Kidney epithelial cell (primary cell): ENCODE measurements at places on chromosomes 6 and 20. TPM values are rescaled to one million over a fixed set of nuclear protein-coding genes. Genes with fewer than 3 reads are reported as not detected.
A peak's percentile ranks its signal among the peaks of the same experiment; 100 is the strongest.

Gene ADAM33
- 0.13 and 0.41 TPM in 2 replicates for total RNA-seq

Gene WFDC5
- total RNA-seq, result 1.0 TPM in 1 of 2 replicates, not detected in the other

GRCh38 chr6:33692760-33693158 lies 18.7 kb downstream of the UQCC2 start:
- DNase-seq, result no peak

GRCh38 chr6:55260181-55260580 lies 67.1 kb upstream of the GFRAL start:
- DNase-seq, result no peak

GRCh38 chr6:4649728-4650127 lies 126.5 kb upstream of the CDYL start:
- no peak for DNase-seq

DNA sequence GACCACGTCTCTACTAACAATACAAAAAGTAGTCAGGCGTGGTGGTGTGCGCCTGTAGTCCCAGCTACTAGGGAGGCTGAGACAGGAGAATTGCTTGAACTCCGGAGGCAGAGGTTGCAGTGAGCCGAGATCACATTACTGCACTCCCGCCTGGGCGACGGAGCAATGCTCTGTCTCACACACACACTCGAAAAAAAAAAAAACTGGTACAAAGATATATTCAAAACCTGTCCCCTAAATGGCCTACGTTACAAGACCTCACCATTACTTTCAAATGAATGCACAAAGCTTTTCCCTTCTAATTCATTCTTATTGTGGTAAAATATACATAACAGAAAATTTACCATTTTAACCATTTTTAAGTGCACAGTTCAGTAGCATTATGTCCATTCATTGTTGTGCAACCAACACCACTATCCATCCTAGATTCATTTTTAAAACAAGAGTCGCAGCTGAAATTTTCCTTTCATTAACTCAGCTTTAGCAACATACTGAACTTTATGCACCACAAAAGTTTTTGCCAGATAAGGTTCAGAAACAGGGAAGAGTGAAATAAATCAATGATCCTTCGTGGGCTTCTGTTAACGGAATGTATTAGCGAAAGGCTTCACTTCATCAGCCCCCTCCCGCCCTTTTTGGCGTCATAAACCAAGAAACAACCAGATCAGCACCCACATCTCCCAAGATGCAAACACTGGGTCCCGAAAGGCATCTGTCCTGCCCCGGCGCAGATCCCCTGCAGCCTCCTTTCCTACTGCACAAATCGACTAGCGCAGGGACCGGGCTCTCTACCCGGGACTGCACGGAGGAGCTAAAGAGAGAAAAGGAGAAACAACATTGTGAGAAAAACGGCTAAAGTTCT lies 825 bp upstream of the FAM135A start:
- DNase-seq, result no peak

Gene GABRR1
- not detected in 2 replicates for total RNA-seq

Gene NKAIN2
- total RNA-seq, result 0.55 TPM in 1 of 2 replicates, not detected in the other

DNA sequence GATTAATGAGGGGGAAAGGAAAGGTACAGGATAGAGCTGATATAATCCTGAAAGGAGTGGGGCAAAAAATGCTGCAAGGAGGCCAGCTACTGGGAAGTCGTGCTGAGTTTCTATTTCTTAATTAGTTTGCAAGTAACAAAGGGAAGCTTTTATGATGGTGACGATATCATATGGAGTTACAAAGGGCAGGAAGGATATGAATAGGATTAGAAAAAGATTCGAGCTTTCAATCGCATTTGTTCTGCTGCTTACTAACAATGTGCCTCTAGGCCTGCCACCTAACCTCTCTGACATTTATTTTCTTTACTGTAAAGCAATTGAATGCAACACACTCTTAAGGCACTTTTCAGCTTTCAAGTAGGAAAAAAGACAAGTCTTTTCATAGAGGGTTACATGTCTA lies 219.2 kb downstream of the CLVS2 start:
- DNase-seq, result no peak

GRCh38 chr20:3238616-3239025 lies 369 bp downstream of the SLC4A11 start:
- no peak for DNase-seq

DNA sequence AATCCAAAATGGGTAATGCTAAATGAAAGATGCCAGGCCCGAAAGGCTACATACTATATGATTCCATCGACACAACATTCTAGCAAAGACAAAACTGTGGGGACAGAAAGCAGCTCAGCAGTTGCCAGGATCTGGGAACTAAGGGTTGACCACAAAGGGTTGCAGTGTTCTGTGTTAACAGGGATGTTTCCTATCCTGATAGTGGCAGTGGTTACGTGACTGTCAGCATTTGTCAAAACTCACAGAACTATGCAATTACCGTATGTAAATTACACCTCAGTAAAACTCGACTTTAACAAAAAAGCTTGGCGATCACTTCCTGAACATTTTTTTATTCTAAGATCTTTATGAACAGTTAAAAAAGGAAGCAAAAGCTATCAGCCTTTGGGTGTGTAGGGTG lies 83.9 kb downstream of the BANF2 start:
- no peak for DNase-seq

DNA sequence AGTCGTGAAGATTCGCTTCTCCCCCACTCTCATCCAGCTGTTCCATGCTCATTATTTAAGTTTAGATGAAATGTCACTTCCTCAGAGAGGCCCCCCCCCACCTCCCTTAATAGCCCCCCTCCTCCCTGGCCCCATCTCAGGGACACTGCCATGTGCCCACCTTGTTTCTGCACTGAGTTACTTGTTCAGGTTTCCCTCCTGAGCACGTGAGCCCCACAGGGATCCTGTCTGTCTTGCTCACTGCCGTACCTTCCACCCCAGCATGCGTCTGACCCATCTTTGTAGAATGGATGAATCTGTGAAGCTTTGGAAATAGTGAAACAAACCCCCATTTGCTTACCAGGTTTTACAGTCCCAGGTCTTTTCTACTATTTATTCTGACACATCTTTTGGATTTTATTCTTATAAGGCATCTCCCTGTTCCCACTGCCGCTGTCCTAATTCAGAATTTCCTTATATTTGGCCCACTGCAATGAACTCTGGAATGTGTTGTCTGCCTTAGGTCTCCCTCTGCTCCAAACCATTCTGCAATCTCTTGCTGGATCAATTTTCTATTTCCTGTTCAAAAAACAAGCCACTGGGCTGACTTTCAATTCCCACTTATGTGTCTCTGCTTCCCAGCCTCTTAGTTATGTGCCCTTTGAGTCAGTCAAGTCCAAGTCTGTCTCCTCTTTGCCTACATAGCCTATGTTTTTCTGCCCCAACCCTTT lies 136.5 kb upstream of the ECI2 start:
- no peak for DNase-seq

Gene ELOVL4
- 2.8 and 3.3 TPM in 2 replicates for total RNA-seq

- DNase-seq, result peak; percentile 47
These were observed 52.9 kb upstream of the SLC22A16 start for GRCh38 chr6:110529355-110529754.

GRCh38 chr20:46139908-46140482 lies 21.9 kb downstream of the CD40 start:
- DNase-seq, result no peak

DNA sequence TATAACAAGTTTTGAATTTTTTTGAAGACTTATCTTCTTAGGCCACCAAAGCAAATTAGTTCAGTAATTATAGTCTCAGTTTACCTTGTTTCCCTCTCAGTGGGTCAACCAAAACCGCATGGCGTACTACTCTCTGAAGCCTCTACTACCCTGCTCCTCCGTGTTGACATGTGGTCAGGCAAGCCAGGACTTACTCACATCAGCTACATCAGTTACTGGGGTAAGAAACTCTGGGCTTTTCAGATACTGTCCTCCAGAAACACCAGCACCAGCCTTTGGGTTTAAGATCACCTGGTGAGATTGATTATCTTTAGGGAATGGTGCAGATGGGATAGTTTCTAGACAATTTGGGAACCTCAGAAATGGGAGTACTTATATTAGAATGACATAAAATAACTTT lies 55.1 kb downstream of the KCNQ5 start:
- DNase-seq, result no peak

DNA sequence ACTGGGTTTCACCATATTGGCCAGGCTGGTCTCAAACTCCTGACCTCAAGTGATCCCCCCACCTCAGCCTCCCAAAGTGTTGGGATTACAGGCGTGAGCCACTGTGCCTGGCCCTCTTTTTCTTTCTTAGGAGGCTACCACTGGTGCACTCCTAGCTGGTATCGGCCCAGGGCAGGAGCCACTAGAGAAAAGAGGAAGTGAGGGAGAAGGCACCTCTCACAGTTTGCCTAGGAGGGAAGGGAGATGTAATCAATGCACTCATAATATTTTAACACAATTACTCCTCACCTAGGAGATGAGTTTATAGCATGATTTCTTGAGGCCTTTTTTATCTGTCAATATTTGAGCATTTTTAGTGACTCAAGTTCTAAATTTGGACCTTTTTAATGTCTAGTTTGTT lies 189.0 kb upstream of the SOX4 start:
- no peak for DNase-seq

Gene TRAPPC3L
- total RNA-seq, result not detected in 2 replicates

Gene RNF8
- 13.8 and 16.8 TPM in 2 replicates for total RNA-seq

Gene SH3BGRL2
- total RNA-seq, result 31.1 and 31.6 TPM in 2 replicates

- no peak for DNase-seq
These were observed 48.6 kb upstream of the FABP7 start for GRCh38 chr6:122730775-122731386.

GRCh38 chr6:71248306-71248765 lies 40.3 kb upstream of the OGFRL1 start:
- peak; percentile 94 for DNase-seq

- no peak for DNase-seq
These were observed 563.0 kb upstream of the AGPAT4 start for GRCh38 chr6:161836643-161837448.

- no peak for DNase-seq
These were observed 12.5 kb downstream of the PTK7 start for GRCh38 chr6:43088654-43089056.

Gene C20orf144
- total RNA-seq, result not detected in 2 replicates

DNA sequence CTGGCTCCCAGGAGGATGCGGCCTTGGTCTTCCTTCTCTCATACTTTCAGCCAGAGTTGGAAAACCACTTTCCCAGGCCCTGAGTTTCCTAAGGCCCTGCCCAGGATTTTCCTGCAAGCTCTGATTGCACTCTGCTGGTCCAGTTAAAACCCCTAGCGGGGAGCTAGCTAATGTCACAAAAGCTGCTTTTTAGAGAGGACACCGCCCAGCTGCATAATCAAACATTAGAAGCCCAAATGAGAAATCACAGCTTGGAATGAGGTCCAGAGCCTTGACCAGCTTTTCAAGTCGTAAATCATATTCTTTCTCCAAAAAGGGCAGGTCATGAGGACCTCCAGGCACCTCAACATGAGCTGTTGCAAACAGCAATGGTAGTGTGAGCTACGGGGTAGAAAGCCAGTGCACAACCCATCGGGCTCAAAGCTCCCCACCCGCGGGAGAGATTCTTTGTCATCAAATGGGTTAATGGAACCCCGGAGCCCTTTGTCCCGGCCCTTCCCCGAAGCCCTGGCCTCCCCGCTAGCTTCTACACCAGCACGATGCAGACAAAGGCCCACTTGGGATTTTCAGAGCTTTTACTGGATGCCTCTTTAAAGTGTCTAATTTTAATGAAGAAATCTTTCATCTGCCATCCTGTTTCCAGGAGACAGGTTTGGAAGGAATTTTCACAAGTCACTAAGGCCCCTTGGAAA lies 134.0 kb downstream of the SCML4 start:
- DNase-seq, result no peak

DNA sequence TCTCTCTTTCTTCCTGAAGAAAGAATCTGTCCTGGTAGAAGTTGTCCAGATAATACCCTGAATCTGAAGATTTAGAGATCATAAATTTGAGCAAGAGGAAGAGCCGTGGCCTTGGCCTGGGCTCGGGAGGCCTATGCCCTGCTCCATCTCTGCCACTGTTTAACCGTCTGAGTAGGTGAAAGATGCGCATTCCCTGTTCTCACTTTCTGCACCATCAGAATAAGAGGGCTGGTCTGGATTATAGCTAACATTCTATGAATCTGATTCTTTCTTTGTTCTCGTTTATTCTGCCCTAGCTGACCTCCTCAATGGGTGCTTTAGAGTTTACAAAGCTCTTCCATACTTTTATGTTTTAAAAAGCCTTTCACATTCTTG lies 51.3 kb downstream of the ELOVL4 start:
- no peak for DNase-seq

Gene TMEM242
- 6.7 and 9.6 TPM in 2 replicates for total RNA-seq

- DNase-seq, result peak; percentile 56
These were observed 100.0 kb downstream of the NOL4L start for GRCh38 chr20:32484958-32485769.

DNA sequence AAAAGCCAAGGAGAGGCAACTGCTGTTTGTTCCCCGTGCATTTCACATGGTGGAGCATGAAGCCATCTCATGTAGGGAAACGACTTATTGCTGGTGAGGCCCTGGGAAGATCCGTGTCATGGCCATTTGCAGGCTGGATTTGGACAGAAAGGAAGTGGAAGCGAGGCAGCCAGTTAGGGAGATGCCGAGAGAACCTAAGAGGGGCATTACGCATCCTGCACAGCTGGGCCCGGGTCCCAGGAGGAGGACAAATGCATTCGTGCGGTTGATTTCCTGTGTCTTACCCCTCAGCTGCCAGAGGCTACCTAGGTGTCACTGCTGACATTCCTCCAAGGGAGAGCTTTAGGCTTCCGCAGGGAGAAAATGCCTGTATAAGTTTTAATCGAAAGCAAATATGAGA lies 316.2 kb upstream of the CDYL start:
- no peak for DNase-seq

GRCh38 chr6:30041821-30042220 lies 19.2 kb upstream of the POLR1H start:
- no peak for DNase-seq

DNA sequence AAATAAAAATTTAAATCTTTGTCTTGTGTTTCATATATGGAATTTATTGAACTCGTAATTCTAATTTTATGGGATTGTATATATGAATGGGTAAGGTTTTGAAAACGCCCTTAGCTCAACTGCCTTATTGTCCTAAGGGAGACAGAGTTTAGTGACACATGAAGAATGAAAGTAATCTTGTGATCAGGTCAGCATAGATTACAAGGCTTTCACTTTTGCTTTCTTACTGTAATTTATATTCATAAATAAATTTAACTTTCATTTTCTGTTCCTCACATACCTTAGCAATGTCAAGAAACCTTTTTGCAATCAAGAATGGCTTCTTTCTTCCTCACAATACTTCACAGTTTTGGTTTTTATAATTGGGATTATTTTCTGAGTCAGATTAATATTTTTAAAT lies 14.4 kb downstream of the KPNA5 start:
- DNase-seq, result no peak

Gene C20orf204
- total RNA-seq, result 0.21 and 0.27 TPM in 2 replicates

Gene TMEM14B
- total RNA-seq, result 86.5 and 99.8 TPM in 2 replicates

GRCh38 chr6:34586327-34587040 lies 30.4 kb upstream of the SPDEF start:
- no peak for DNase-seq

GRCh38 chr20:22379472-22379871 lies 204.9 kb downstream of the FOXA2 start:
- peak; percentile 48 for DNase-seq

DNA sequence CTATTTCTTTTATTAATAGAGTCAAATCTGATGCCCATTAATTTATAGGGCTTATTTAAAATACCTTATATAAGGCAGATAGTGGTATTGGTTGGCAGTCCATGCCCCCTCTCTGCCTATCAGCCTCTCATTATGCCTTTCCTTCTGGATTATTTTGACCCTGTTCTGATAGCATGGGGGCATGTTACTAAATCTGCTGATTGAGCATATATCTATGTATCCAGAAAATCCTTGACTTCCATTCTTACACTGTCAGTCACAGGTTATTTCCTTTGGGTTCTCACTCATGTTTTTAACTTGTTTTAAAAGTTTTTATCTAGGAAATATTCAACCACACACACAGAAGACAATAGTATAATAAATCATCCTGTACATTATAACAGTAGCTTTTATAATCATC lies 1184.9 kb downstream of the HACE1 start:
- DNase-seq, result no peak
